CD4-positive, alpha-beta T cell treated with Interleukin-17A for 4 hours (primary cell): ENCODE measurements at places on chromosomes 16 and 17.

GRCh38 chr16:67993207-67994039 lies 5.9 kb downstream of the DPEP2 start:
- peak; percentile 88 for DNase-seq

- no peak for DNase-seq
Observed at GRCh38 chr16:14139872-14140271, 68.8 kb downstream of the MRTFB start.

DNA sequence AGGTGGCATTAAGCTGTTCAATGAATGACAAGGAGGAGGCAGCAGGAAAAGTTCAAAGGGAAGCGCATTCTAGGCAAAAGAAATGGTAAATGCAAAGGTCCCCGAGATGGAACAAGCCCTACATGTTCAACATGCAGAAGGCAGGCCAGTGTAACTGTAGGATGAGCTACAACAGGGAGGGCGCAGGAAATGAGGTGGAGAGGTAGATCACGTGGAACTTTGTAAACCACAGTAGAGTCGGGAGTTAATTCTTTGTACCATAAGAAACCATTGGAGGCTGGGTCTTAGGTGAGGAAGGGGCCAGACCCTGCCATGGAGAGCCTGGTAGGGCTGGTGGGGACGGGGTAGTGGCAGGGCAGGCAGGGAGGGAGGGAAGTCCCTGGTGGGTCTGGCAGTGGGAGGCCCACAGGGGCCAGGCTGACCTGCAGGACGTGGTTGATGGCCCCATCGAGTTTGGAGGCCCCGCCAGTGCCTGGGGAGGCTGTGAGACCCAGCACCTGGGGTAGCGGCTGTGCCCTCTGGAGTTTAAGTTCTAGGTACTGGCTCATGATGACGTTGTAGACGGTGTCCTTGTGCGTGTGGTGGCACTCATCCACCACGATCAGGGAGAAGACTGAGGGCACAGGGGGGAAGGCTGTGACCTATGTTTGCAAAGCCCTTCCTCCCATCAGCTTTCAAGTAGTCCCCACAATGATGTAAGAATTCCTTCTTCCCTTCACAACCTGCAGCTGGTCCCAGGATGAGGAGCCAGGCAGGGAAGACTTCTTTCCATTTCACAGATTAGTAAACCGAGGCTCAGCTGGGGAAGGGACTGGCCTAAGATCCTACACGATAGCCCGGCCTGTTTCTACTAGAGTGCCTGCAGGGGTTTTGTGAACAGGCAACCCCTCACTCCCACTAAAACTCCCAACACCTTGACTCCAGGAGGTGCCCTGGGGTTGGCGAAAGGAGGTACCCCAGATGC lies 1.9 kb downstream of the DHX58 start:
- DNase-seq, result no peak

- no peak for DNase-seq
Observed at GRCh38 chr16:1832838-1833454, 5.9 kb downstream of the FAHD1 start.

DNA sequence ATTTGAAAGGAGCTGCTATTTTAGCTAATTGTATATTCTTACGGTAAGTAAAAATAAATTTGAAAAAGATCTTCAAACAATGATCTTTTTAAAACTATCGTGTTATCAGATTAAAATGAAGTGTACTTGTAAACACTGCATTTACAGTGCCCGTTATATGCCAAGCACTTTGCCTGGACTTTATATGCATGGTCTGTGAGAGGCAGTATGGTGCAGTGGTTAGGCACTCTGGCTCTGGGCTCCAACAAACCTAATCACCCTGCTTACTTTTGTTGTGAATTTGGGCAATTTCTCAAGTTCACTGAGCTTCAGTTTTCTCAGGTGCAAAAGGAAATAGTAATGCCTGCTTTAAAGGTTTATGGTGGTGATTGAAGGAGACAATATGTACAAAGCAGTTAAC lies 1.4 kb downstream of the PMP22 start:
- DNase-seq, result no peak

DNA sequence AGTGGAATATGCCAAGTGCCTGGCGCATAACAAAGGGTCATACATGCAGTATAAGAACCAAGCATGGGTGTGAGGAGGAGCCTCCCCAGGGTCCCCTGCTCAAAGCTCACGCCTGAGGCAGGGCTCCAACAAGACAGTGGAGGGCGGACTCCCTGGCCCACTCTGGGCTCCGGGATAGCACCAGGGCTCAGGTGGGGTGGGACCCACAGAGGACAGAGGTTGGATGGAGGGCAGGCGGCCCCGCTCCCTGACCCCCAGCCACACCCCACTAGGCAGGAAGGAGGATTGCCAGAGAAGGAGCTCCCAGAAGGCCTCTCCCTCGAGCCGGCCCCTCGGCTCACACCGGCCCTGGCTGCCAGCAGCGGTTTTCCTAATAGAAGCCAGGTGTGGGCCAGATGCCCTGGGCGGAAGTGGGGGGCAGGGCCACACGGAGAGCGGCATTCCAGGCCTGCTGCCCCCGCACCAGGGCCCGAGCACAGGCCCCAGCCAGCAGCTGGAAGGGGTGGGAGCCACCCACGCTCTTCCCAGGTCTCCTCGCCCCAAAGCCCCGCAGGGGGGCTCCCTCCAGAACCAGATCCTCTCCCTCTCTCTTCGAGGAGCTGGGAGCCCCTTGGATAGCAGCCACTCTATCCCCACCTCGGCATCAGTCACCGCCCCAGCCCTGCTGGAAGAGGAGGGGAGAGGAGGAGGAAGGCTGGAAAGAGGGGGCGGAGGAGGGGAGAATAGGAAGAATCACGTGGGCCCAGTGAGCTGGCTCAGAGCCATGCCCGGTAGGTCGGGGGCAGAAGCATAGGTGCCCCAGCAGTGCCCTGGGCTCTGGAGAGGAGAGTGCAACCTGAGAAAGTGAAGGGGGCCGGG lies 21.0 kb downstream of the VASN start:
- no peak for DNase-seq

- no peak for DNase-seq
Observed at GRCh38 chr17:39666601-39667261, 1.5 kb upstream of the PNMT start.

DNA sequence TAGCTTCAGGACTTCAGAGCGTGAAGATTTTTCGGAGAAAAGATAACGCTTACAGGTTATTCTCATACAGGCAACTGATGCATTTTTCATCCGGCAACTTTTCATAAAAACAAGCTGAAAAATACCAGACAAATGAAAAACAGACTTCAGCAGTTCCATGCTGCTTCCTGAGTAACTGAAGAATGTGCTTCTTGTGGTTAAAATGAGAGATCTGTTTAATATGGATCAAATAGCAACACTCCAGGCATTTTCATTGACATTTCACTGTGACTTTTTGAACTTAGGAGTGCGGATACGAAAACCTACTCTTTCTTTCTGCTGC lies 705 bp upstream of the PITPNC1 start:
- DNase-seq, result no peak

DNA sequence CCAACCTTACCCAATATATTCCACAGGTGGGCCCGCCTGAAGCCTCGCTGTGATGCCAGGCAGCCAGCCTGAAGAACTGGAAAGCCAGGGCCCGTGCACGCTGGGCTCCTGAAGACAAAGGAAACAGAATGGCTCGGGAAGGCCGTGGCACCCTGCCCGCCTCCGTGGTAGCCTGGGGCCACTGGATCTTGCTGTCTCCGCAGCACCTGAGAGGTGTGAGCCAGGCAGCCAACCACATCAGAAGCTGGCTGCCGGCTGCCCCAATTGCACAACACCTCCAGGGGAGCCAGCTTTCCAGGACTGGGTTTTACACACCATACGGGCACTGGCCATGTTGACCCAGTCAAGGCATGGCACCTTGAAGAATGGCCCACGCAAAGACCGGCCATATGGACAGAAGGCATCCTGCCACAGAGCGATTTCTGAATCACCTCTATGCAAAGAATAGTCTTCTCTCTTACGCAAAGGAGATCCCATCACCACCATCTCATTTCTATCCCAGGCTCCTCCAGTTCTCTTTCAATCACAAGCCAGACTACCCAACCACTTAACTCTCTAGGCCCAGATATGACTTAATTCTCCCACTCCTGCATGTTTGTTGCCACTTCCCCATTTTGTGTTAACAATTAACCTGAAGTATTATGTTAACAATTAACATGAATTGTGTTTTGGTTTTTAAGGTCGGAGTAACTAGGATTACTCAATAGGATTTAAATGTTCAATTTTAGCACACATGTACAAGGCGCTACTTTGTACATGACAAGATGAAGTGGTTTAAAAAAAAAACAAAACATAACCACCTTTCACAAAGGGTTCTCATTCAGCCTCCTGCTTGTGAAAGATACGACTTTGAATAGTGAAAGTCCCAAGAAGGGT lies 32.1 kb downstream of the ZFHX3 start:
- no peak for DNase-seq

GRCh38 chr17:7440834-7441195 lies 1.5 kb downstream of the FGF11 start:
- DNase-seq, result peak; percentile 5

- DNase-seq, result no peak
Observed at GRCh38 chr17:12627177-12627629, 38.5 kb upstream of the MYOCD start.

- DNase-seq, result no peak
Observed at GRCh38 chr16:70432723-70433457, 6.0 kb downstream of the ST3GAL2 start.

GRCh38 chr17:47266782-47267181 lies 13.2 kb downstream of the ITGB3 start:
- DNase-seq, result no peak

DNA sequence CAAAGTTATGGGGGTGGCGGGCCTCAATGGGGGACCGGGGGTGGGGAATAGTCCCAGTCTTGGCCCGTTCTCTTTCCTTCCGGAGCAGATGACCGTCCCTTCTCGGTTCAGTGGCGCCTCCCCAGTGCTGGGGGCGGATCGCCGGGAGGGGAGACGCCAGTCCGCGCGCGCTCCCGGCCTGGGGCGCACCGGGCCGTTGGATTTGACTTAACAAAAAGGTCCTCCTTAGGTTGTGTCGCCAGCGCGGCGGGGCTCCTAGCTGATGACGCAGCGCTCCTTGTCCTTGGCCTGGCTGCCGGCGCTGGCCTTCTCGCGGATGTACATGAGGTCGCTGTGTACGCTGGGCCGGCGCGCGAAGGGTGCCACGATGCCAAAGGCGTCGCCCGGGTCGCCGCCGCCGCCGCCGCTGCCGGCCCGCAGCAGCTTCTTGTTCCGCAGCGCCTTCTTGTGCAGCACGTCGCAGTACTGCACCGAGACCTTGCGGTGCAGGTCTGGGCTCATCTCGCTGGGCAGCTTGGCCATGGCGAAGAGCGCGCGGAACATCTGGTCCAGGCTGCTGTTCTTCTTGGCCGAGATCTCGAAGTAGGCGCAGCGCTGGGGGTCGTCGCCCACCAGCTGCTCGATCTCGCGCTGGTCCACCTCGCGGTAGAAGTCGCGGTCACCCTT lies 1.2 kb downstream of the RASD1 start:
- peak; percentile 16 for DNase-seq

- DNase-seq, result no peak
Observed at GRCh38 chr17:72599891-72600290, 479.1 kb downstream of the SOX9 start.

GRCh38 chr16:2149630-2150417 lies 1.4 kb downstream of the RAB26 start:
- DNase-seq, result no peak

GRCh38 chr16:57977418-57978069 lies 6.6 kb upstream of the CNGB1 start:
- no peak for DNase-seq

DNA sequence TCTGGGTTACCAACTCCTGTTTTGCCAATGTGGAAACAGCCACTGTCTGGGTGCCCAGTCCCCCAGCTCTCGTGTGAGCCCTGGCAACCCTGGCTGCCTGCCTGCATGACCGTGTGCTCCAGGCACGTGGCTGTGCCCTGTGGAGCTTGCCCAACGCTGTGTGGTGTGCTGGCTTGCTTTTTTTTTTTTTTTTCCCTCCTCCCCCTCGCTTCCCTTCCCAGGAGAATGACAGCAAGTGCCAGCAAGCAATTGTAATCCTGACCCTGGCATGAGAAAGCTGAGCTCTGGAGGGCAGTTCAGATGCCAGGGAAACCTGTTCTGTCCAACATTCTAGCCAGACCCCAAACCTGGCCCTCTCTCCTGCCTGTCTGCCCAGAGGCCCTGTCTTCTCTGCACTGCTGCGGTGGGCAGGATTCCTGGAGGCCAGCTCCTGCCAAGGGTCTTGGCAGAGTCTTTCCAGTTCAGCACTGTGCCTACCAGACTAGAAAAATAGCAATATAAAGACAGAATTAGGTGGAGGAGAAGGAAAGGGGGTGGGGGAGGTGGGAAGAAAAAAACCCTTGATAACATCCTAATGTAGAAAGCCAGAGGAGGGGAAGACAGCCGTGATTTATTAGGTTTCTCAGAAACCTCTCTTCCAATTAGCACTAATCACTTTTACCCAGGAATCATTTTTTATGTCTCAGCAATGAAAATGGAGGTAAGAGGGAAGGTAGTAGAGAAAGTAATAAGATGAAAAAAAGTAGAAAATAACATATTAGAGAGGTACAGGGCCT lies 9.0 kb downstream of the HLF start:
- DNase-seq, result no peak

DNA sequence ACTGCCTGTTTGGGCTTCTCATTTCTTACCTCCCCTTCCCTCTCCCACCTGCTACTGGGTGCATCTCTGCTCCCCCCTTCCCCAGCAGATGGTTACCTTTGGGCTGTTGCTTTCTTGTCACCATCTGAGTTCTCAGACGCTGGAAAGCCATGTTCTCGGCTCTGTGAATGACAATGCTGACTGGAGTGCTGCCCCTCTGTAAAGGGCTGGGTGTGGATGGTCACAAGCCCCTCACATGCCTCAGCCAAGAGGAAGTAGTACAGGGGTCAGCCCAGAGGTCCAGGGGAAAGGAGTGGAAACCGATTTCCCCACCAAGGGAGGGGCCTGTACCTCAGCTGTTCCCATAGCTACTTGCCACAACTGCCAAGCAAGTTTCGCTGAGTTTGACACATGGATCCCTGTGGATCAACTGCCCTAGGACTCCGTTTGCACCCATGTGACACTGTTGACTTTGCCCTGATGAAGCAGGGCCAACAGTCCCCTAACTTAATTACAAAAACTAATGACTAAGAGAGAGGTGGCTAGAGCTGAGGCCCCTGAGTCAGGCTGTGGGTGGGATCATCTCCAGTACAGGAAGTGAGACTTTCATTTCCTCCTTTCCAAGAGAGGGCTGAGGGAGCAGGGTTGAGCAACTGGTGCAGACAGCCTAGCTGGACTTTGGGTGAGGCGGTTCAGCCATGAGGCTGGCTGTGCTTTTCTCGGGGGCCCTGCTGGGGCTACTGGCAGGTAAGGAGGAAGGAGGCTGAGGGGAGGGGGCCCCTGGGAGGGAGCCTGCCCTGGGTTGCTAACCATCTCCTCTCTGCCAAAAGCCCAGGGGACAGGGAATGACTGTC lies at the start of gene CD68:
CD68 (plus strand) TSS at position 638 of the 833 bp plus-strand sequence; CDS start at position 678, 40 bp downstream.
- DNase-seq, result peak; percentile 68

- no peak for DNase-seq
Observed at GRCh38 chr17:59825533-59826322, 67.0 kb downstream of the TUBD1 start.

DNA sequence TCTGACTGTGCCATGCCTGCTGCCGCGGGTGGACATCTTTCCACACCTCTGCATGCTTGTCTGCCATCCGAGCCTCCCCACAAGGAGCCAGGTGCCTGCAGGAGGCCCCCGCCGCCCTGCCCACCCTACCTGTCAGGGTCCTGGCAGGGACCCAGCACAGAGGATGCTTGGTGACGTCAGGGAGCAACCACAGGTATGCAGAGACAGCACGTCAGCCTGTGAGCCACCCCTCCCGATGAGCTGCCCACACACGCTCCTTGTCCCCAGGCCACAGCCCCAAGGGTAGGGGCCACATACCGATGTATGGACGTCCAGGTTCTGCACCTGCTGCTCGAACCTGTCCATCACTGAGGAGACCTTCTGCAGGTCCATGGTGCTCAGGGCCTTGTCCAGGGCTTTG lies 10.6 kb downstream of the CHMP1A start:
- DNase-seq, result no peak

- DNase-seq, result no peak
Observed at GRCh38 chr17:78374631-78375274, 3.7 kb upstream of the PGS1 start.
